T-helper 17 cell (primary cell): ENCODE measurements at places on chromosomes 16 and 17. TPM values are rescaled to one million over a fixed set of nuclear protein-coding genes. Genes with fewer than 3 reads are reported as not detected.

DNA sequence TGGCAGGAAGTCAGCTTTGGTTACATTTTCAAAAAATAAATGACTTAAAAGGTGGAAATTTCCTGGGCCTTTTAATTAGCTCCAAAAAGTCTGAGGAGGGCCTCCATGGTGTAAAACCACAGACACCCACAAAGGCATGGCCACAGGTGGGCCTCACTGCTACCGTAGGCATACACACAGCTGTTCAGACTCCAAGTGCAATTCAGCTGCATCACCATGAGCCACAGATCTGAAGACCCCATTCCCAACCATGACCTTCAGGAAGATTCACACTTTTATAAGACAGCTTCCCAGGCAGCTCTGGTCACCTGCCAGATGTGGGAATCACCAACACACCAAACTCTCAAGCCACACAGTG lies 20.6 kb downstream of the CSNK2A2 start:
- DNase-seq, result no peak

DNA sequence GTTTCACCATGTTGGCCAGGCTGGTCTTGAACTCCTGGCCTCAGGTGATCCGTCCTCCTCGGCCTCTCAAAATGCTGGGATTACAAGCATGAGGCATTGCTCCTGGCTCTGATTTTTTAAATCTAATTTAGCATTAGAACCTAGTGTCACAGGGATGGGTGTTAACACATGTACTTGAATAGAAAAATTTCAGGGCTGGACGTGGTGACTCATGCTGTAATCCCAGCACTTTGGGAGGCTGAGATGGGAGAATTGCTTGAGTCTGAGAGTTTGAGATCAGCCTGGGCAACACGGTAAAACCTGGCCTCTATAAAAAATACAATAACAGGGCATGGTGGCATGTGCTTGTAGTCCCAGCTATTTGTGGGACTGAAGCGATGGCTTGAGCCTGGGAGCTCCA lies 6.0 kb upstream of the RNF135 start:
- DNase-seq, result no peak

DNA sequence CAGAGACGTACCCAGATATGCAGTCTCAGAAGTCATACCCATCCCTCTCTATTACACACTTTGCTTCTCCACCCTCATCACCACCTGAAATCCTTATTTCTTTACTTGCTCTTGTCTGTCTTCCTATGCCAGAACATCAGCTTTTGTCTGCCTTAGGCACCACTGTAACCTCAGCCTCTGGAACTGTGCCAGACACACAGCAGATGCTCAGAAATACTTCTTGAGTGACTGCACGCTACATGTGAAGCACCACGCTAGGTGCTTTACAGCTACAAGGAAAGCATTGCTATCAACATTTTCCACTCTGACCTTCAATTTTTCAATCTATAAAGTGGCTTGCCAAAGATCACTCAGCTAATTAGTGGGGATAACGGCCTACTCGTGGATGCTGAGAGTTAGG lies 226.8 kb downstream of the CHD9NB start:
- no peak for DNase-seq

GRCh38 chr16:83206426-83206825 lies 579.7 kb downstream of the CDH13 start:
- DNase-seq, result no peak

DNA sequence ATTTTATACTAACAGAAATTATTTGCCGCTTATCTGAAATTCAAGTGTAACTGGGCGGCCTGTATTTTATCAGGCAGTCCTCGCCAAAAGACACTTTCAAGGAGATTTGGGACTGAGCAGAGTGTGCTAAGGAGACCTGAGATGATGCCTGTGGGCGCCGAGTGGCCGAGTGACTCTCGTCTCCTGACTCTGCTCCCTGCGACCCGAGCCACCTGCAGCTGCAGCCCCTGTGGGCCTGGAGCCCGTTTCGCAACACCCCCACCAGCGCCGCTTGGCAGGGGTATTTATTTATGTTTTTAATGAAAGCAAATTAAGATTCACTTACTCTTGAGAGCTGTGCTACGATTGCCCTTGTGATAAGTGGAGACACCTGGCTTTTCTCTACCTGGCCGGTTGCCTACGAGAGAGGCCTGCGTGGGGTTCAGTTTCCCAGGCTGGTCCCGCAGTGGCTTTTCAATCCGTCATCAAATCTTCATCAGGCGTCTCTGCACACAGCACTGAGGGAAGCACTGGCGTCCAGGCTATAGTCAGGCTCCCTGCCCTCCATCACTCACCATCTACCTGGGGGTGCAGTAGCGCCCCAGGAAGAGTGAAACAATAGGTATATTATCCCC lies 124.0 kb downstream of the SEC14L1 start:
- DNase-seq, result no peak

GRCh38 chr16:90061437-90061836 lies 15.7 kb downstream of the PRDM7 start:
- no peak for DNase-seq

DNA sequence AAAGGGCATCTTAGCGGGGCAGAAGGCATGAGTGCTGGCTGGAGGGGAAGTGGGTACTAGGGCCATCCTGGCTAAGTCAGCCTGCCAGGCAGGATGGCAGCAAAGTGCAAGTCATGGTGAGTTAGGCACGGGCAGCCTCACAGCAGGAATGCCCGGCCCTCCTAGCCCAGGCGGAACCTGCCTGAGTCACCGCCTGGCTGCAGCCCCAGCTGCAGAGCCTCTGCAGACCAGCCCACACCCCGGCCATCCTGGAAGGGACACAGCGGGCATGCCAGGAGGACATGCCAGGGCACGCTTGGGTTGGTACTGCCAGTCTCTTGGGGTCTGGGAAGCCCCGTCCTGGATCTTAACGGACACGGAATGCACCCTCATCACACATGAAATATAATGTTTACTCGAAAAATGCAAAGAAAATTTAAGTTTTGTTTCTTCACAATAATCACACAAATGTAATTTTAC lies 5.0 kb upstream of the ALDH3A1 start:
- DNase-seq, result no peak

DNA sequence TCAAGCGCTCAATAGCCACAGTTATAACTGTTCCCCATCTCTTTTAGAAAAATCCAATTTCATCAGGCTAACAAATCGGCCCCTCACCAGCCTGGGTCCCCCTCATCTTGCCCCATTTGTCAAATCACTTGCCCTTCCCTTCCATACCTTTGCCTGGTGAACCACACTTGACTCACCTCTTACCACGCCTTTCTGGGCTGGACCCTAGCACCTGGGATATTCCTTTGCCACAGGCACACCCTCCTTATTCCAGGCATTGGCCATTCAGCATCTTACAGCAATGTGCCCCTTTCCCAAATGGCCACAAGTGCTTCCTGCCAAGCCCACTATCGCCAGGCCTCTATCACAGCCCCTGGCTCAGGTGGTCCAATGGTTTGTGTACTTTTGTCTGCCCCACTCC lies 14.9 kb downstream of the CMTM4 start:
- DNase-seq, result no peak

DNA sequence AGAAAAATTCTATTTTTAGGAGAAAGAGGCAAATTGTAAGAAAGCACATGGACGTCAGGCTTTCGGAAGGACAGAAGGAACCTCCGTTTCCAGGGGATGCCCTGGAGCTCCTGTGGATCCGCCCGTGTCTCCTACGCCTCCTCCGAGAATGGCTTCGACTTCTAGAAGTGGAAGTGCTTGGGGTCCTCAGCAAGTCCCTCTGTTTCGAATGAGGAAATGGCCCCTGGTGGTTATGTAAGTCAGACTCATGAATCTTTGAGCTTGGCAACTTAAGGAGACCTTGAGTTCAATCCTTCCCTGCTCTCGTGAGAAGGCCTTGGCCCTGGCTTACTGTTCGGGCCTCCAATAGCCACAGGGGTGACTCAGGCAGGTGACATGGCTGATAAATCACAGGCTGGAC lies 38.9 kb downstream of the COX4I1 start:
- no peak for DNase-seq

- DNase-seq, result no peak
These were observed 11.3 kb downstream of the ERAL1 start for GRCh38 chr17:28865946-28866752.

DNA sequence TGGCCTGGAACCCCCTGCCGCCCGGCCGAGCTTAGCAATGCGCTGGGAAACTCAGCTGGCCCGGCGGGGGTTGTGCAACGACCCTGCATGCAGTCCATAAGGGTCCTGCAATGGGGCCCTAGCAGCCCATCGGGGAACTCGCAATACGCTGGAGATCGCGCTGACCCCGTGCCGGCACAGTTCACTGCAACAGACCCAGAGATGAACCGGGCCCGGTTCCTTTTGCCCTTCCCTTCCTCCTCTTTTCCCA lies 375 bp downstream of the SLC25A11 start:
- DNase-seq, result no peak

DNA sequence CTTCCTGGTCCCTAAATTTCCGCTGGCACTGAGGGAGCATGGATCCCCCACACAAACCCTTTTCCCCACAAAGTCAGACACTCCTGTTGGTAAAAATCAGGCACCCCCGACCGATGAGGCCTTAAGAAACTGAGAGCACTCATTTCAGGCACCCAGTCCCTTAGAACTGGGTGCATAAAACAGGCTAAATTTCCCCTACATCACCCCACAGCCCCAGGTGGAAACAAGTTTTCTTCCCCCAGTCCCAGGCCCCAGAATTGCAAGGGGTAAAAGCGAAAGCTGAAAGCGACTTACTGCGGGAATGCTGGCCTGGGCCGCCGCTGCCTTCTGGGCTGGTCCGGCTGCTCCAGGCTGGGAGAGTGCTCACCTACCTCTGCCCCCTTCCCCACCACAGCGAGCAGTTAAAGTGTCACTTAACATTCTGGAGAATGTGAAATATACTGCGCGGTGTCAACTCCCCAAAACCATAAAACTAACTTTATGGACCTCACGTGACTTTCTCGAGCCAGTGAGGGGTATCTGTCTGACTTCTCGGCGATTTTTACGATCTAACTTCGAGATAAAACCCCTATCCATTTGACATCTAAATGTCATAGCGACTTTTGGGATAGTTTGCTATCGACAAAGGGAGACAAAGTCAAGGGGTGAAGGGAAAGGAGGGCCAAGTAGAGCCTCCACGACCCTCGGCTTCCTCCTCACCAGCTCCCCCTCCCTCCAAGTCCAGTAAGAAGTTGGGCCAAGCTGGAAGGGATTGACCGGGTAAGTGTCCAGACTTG lies at the start of gene HOXB3:
TSS of gene HOXB3 (minus strand) at position 411 of the 776 bp plus-strand sequence. CDS start 37,767 bp downstream, outside the sequence.
- DNase-seq, result no peak

DNA sequence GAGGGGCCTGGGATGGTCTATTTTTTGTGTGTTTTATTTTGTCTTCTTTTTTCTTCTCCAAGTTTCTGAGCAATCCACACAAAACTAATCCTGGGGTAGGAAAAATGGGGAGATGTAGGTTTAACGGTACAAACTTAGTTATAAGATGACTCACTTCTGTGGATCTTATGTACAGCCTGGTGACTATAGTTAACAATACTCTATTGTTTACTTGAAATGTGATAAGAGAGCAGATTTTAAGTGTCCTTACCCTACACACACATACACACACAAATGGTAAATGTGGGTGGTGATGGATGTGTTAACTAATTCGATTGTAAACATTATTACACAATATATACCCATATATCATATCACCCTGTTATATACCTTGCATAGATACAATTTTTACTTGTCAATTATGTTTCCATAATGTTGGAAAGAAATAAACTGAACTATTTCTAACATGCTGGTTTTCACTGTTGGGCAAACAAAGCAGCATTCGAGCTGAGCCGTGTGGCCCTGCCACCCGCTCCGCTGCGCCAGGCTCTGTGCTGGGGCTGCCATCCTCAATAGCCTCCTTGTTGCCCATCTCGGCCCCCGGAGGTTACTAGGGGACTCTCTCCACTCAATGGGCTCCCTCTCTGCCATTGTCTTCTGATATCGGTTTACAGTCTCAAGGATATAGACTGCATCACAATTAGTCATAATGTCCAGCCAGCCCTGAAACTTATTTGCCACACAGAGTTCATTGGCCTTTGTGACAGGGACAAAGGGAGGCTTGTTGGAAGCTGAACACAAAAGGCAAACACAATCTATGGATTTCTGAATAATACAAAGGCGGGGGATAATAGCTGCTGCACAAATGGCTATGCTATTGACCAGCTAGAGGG lies 380.3 kb upstream of the MAF start:
- DNase-seq, result no peak

DNA sequence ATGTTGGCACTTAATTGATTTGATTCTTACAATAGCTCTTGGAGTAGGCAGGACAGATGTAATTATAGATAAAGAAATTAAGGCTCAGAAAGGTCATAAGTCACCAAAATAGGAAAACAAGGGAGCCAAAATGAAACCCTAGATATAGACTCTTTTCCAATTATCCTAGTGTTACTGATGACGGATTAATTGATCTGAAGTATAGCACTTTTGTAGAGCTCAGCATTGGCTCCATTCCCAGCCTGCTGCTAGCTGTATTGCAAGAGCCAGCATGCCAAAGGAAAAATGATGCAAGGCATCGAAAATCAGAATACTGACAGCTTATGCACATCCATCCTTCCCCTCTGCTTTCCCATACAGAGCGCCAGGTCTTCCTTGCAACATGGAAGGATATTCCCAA lies 21.6 kb upstream of the RASL10B start:
- DNase-seq, result no peak

GRCh38 chr17:1435326-1435725 lies 20.7 kb downstream of the CRK start:
- no peak for DNase-seq

GRCh38 chr16:48383877-48384519 lies 1.2 kb downstream of the SIAH1 start:
- no peak for DNase-seq

GRCh38 chr17:16013943-16014407 lies 14.4 kb downstream of the TTC19 start:
- DNase-seq, result no peak

GRCh38 chr16:74275711-74276110 lies 20.9 kb upstream of the PSMD7 start:
- no peak for DNase-seq

DNA sequence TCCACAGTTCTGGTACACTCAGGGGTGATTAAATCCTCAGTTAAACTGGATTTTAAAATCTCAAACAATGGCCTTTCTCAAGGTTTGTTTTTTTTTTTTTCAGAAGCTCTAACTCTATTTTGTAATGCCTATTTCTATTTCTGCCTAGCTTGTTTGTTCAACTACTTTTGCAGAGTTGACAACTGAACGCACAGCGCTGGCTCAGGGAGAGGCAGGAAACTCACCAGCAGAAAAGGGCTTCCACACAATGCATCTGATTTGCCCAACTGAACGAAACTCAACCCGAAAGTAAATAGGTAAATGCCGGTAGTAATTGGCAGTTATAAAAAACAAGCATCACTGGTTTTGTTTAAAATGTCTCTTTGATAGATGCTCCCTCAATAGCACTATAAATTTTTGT lies 52.7 kb upstream of the CNEP1R1 start:
- DNase-seq, result no peak

GRCh38 chr17:64240261-64240740 lies 22.8 kb downstream of the TEX2 start:
- DNase-seq, result no peak

The FBXO31 gene
- total RNA-seq, result 32.7 TPM

The GNAO1 gene
- 7.0 TPM for total RNA-seq

The TNFRSF13B gene
- total RNA-seq, result 1.1 TPM

The HBZ gene
- not detected for total RNA-seq

The TNFRSF17 gene
- 0.45 TPM for total RNA-seq

The CUEDC1 gene
- total RNA-seq, result 0.21 TPM

The CPNE7 gene
- 8.2 TPM for total RNA-seq

The SYCE1L gene
- 3.8 TPM for total RNA-seq
